Stimulated activated CD4-positive, alpha-beta T cell treated with anti-CD3 and anti-CD28 coated beads, Interleukin-15, amount 100 ng/mL, for 48 hours (primary cell): ENCODE measurements at places on chromosomes 2 and 18.

DNA sequence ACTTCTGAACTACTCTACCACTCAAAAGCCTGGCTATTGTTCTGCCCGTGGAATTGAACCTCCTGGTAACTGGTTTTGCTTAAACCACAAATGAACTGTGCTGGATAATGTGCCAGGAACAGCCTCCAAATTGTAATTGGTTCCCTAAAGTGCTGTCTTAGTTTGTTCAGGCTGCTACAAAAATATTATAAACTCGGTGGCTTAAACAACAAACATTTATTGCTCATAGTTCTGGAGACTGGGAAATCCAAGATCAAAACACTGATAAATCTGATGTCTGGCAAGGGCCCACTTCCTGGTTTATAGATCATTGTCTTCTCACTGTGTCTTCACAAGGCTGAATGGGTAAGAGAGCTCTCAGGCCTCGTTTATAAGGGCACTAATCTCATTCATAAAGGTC, 149.2 kb upstream of the NCKAP5 start:
- no peak for DNase-seq

DNA sequence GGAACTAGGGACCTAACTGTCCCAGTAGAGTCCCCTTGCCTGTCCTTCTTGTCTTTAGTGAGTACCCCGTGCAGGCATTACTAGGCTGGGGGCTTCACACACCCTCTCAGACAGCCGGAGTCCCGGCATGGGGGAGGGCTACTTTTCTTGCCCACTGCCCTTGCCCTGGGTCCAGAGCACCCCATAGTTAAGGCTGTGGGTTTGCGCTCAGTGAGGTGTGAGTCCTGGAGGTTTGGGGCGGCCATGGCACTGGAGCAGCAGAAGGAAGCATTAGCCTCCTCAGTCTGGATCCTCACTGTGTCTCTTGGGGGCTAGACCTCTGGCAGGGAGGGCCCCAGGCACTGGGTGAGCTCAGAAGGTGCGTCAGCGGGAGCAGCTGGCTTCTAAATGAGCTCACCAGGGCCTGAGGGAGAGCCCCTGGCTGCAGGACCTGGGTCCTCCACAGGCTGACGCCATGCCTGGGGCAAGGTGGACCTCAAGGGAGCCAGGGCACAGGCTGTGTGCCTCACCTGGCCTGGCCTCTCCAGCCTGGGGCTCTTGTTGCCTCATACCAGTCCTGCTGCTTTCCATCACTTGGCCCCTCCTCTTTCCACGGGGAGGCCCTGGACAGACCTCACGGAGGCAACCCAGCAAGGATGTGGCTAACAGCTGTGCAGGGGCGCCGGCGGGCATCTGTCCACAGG, 27.4 kb downstream of the HS6ST1 start:
- no peak for DNase-seq

GRCh38 chr18:61870151-61870550, 22.7 kb downstream of the RNF152 start:
- DNase-seq = no peak

DNA sequence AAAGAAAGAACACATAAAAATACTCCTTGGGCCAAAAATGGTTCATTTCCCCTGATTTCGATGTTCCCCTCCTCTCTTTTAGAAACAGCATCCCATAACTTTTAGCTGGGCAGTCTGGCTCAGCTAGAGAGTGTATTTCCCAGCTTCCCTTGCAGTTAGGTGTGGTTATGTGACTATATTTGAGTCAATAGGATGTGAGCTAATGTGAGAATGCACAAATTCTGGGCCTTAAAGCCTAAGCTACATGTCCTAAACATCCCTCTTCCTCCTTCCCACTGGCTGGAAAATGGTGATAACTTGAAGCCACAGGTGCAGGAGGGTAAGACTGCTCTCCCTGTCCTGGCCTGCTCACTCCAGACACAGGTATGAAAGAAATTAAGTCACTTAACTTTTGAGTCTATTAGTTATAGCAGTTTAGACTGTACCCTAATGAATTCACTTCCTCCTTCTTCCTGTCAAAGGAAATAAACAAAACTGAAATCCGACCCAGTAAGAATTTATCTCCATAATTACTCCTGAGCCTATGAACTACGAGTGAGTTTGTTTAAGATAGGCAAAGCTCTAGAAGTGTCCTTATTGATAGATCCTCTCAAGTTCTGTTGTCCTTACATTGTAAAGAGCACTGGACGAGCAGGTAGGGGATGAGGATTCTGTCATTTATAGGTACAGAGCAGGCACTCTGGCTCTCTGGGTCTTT, 177.6 kb downstream of the MTX2 start:
- DNase-seq = no peak

GRCh38 chr18:59744271-59744721, 47.1 kb upstream of the CCBE1 start:
- no peak for DNase-seq

DNA sequence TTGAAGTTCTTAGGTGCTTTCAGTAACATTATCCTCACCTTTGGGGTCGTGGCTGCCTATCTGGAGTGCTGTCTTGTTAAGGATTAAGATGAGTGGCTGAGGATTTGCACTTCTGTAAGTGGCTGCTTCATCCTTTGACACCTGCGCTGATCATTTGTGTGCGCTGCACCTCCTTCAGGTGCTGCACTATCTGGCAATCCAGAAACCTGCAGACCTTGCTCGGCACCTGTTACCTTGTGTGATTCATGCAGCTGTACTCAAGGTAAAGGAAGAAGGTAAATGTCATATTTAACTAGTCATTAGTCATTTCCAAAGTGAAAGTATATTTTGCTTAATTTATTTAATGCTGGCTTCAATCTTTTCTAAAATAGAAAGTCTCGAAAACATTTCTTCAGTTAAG, 110.3 kb downstream of the RAB3GAP1 start:
- no peak for DNase-seq

- no peak for DNase-seq
These were observed 1162.5 kb upstream of the LRRTM1 start for GRCh38 chr2:81467096-81467495.

DNA sequence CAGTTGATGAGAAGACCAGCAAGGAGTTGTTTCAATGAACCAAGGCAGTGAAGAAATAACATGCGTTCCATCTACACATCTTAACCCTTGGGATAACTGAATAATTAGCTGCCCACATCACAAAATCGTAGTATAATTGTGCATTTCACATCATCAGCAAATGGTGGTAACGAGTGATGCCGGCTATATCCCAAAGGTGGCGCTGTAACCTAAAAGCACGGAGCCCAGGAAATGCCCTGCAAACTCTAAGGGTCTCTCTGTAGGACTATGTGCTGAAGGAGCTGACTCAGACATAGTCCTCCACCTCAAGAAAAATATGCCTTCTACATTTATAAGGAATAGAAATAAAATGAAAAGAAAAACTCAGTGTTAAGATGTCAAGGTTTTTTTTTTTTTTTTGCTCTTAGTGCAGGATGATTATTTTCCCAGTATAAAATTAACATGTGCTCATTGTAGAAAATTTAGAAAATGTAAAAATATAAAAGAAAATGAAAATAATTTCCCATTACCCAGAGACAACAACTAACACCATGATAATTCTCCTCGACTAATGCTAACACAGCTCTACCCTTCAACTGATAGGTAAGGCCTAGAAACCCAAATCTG, 23.1 kb upstream of the DSG3 start:
- DNase-seq = no peak

DNA sequence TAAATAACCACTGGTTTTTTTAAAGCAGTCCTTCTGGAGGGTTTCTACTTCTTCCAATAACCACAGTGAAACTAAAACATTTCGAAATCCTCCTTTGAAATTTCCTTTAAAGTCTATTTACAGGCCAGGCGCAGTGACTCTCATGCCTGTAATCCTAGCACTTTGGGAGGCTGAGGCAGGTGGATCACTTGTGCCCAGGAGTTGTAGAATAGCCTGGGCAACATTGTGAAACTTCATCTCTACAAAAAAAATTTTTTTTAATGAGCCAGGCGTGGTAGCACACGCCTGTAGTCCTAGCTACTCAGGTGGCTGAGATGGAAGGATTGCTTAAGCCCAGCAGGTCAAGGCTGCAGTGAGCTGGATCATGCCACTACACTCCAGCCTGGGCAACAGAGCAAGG, 15.2 kb downstream of the KIDINS220 start:
- no peak for DNase-seq

GRCh38 chr2:220334871-220335590, 707.6 kb downstream of the SLC4A3 start:
- no peak for DNase-seq

DNA sequence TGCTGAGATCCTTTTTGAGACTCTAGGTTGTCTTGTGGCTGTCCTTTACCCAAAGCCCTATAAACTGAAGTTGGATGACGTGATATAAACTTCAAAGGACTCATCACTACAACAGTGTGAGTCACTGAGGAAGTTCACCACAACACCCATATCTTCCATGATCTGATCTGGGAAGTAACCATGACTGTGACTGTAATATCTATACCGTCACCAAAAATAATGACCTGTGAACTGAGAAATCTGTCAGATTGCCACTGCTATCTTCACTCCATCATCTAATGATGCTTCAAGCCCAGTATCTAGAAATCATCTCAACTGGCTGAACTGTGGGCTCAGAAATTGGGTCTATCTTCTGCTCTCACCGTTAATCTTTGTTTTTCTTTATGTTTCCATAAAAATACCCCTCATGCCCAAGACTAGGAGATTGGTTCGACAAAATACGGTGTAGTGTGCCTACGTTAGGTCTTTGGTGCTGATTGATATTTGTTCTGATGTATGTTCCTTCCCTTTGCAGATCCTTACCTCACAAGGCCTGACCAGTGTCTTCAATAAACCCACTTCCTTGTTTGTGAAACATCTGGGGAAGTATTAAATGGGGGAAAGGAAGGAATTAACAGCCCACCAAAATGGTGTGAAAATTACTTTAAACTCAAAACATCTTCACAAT, 78.2 kb downstream of the MYL12B start:
- no peak for DNase-seq

DNA sequence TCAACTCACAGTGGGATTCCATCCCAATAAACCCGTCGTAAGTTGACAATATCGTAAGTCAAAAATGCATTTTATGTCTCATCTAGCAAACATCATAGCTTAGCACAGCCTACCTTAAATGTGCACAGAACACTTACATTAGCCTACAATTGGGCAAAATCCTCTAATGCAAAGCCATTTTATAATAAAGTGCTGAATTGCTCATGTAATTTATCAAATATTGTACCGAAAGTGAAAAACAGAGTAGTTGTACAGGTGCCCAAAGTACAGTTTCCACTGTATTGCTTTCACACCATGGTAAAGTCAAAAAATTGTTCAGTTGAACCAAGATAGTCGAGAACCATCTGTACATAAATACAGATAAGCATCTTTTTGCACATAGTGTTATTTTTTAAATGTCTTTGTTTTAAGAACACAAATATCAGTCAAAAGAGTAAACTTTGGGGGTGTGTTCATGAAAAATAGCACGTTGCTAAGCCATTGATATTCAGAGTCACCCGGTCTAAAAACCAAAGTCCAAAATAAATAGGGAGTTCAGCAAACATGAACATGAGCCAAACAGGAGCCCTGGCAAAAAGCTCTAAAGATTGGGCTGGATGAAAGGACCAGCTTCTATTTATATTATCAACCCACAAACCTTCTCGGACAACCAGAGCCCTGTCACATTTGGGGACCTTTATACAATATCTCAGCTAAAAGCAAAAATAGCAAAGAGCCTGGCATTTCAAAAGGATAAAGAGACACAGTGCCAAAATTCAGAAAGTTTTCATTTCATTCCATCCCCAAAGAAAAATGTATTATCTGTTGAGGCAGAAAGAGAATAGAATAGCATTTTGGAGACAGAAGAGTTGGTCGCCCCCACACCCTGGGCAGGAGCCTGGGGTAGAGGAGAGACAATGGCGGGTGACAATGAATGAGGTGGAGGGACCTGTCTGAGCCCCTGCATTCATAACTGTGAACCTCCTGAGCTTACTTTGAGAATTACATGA, 105.9 kb upstream of the SH3BP4 start:
- DNase-seq = no peak
